ENCODE measurements at places on chromosomes 6 and 20.

DNA sequence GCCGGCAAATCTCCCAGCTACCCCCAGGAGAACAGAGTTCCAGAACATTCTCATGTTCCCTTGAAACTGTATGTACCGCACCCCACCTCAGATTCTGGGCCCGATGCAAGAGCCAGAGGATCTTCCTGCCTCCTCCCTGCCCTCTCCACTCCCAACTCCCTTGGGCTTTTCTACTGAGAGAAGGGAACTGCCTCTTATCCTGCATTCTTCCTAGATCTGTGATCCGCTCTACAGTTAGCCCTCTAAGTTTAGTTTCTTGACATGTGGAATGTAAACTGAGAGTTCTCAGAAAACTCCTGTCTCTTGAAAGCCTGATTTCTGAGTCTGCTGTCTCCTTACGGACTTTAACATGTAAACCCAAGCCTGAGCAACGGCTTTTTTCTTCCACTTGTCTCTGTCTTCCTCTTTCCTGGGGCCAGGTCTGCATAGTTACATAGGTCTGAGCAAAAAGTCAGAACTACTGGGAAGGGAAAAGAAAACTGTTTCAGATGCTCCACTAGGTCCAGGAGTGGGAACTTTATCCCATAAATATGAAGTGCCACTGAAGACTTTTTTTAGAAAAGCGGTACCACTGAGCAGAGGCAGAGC, 86.5 kb upstream of the TNFAIP3 start:
- no peak for DNase-seq

GRCh38 chr6:80316686-80317231, 210.3 kb downstream of the BCKDHB start:
- DNase-seq: no peak

DNA sequence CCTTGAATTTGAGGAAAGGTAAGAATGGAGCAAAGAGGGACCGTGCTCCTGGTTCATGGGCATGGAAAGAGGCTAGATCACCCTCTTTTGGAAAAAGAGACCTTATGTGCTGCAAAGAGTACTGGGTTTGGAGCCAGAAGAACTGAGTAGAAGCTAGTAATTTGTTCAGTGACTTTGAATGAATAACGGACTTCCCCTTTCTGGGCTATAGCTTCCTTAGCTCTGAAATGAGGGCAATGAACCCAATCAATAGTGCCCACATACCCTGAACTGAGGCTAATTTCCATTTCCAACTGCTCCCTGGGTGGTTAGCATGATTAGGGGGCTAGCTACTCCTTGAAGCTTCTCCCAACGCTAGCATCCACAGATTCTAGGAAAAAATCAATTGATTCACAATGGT, 121.4 kb downstream of the UNC5CL start:
- no peak for DNase-seq

GRCh38 chr6:6730831-6731230, 142.3 kb downstream of the LY86 start:
- no peak for DNase-seq

GRCh38 chr6:144675231-144675861, 390.2 kb downstream of the UTRN start:
- DNase-seq: no peak

GRCh38 chr6:6749702-6750491, 161.4 kb downstream of the LY86 start:
- peak; percentile 35 for DNase-seq

- DNase-seq: no peak
Measured at GRCh38 chr20:31984981-31985471, 17.1 kb downstream of the XKR7 start.

DNA sequence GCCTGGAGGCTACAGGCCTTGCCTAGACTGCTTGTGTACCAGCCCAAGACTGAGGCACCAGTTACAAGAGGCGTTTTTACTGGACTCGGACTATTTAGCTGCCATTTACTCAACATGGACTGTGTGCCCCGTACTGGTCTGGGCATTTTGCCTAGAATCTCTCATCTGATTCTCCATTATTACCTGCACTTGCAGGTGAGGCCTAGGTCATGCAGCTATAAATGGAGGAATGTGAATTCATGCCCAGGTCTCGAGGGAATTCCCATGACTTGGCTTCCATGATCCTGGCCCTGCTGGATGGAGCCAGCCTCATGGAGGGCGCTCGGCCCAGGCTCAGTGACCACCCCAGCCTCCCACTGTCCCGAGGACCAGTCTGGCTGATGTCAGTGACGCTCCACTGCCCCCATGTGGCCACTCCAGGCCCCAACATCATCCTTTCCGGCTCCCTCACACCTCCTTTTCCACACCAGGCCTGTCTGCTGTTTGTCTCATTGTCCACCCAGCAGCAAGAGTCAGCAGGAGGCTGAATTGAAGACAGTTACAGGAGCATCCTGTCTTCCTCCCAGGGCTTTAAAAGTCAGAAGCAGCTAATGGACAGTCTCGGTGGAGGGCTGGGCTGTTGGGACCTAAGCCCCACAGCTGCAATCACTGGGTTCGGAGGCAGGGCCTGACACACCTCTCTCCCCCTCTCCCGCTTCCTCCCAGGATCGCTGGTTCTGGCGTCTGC, 8.7 kb downstream of the MMP24OS start:
- DNase-seq: peak; percentile 97

GRCh38 chr20:21781446-21782075, 76.1 kb downstream of the PAX1 start:
- DNase-seq: no peak

DNA sequence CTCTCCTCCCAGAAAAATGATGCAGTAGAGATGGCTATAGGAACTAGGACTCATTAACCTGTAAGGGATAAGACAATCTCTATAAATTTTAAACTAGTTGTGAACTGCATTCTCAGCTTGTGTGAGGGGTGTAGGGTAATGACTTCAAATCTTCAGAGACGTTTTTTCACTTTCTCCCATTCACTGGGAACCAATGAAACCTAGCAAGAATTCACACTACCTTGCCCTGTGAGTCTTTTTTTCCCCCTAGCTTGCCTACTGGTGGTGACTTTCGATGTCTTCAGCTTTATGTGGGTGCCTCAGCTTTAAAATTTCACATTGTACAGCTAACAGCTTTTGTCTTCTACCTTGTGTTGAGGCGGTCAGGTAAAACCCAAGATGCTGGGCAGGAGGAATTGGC, 192.0 kb downstream of the MEI4 start:
- DNase-seq: no peak

- no peak for DNase-seq
Measured at GRCh38 chr20:51196991-51197651, 174.2 kb upstream of the KCNG1 start.

Measured in HuH-7.5 (cell line).